ENCODE measurements at places on chromosomes 7 and 10. TPM values are rescaled to one million over a fixed set of nuclear protein-coding genes. Genes with fewer than 3 reads are reported as not detected.

- no peak overlapping the region for H3K27ac ChIP-seq
- H3K27me3 ChIP-seq, result no peaks in the 10 kb centered on the region
- no peak overlapping the region for H3K4me3 ChIP-seq
- no peaks in the 10 kb centered on the region for H3K4me1 ChIP-seq
- no peak for DNase-seq
These were observed 93.3 kb upstream of the RET start for GRCh38 chr10:42983591-42983990.

Gene ABCB1
- total RNA-seq, result 0.90 TPM

Gene GRM3
- not detected for total RNA-seq

Gene NODAL
- total RNA-seq, result not detected

DNA sequence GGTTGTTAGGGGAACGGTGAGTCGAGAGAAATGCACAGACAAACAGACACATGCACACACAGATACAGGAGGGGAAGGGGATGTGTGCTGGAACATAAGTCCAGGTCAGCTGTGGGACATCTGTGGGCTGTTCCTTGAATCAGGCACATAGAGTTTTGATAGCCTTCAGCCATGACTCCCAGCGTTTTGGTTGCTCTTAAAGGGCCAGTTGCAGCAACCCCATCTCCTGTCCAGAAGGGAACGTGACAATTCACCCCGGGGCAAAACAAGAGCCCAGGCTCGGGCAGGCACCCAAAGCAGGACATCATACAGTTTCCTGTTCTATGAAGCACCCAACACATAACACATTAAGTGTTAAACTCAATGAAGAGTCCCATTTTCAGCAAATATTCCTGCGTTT lies 9.6 kb downstream of the INSYN2A start:
- no peak overlapping the region for H3K4me3 ChIP-seq
- peaks cover 5% of the 10 kb centered on the region for H3K36me3 ChIP-seq
- no peak for DNase-seq
- H3K4me1 ChIP-seq, result peaks cover 3% of the 10 kb centered on the region
- no peaks in the 10 kb centered on the region for H3K27me3 ChIP-seq

- H3K27me3 ChIP-seq, result no peaks in the 10 kb centered on the region
- no peaks in the 10 kb centered on the region for H3K36me3 ChIP-seq
- H3K4me3 ChIP-seq, result no peak overlapping the region
- DNase-seq, result no peak
These were observed 358.7 kb downstream of the ELMO1 start for GRCh38 chr7:37089972-37090371.

Gene ANKRD2
- total RNA-seq, result 0.36 TPM
